ENCODE measurements at places on chromosomes 4 and X.

DNA sequence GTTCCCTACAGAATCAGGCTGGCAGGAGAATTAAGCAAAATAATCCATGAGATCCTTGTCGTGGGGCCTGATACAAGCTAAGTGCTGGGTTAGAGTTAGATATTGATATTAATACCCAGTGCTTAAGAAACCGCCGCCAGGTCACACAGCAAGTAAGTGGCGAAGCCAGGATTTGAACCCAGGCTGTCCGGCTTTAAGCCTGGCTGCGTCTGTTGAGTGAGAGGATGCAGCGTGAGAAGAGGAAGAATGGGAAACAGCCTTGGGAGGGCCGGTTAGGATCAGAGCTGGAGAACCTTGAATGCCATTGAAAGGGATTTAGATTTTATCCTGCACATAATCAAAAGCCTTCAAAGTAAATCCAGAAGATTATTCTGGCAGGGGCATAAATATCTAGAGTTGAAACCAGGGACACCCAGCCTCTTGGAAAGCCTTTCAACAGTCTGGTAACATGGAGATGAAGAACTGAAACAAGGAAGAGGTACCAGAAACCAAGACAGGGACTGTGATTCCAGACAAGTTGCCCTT is 64.8 kb upstream of the HELT start:
- DNase-seq, result no peak

DNA sequence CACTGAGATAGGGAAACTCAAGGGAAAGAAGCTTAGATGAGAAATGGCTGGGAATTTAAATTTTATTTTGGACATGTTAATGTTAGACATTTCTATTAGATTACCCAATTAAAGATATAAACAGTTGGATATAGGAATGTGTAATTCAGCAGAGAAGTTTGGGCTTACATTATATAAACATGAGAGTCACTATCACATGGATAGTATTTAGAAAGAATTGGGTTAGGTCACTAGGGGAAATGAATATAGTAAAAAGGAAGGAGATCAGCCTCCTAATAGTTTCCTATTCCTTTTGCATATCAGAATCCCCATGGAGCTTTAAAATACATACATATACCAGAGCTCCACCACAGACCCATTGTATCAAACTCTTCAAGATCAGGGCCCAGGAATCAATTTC is 19.6 kb upstream of the CXCL5 start:
- DNase-seq, result no peak

DNA sequence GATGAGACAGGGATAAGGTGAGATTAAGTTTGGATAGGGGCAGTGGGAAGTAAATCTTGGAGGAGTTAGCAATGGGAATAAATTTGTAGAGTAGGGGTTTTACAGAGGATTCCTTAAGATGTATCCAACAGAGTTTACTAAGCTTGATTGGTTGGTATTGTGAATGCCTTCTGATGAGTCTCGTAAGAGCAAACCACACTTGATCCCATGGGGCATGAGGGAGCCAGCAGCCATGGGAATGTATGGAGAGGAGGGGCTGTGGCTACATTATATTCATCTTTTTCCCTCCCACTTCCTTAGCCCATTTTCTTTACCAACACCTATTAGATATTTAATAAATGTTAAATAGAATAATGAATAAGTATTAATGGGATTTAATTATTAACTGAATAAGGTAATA is 126.6 kb upstream of the NDST3 start:
- DNase-seq, result no peak

GRCh38 chrX:120365320-120365719 is 3.4 kb downstream of the ATP1B4 start:
- peak; percentile 41 for DNase-seq

DNA sequence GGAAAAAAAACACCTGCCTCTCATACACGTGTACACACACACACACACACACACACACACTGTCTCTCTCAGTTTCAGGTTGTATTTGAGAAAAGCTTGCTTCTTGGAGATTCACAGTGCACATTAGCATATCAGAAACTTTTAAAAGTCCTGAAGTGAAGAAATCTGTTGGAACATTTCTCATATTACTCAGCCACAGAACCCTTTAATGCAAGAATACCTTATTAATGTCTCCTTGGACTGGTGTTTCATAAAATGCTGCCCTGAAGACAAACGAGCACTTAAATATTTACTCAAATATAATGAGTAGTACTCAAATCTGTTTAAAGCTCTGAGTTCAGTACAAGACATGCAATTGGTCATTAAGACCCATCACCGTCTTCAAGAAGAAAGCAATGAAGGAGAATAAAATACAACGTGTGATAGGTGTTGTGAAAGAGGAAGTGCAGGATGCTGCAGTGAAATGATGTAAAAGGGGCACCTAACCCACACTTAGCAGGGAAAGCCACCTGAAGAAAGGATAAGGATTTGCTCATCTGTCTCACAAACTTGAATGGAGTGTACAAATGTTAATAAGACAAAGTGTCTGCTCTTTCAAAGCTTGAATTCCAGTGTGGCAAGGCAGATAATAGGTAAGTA is 57.0 kb downstream of the DCLK2 start:
- DNase-seq, result no peak
